Colonic mucosa (tissue), 4 donors: ENCODE measurements at places on chromosomes 7 and 10. TPM values are rescaled to one million over a fixed set of nuclear protein-coding genes. Genes with fewer than 3 reads are reported as not detected.

Gene ZNF804B
- not detected for total RNA-seq

Gene GPRIN2
- 34.4 TPM for total RNA-seq

Gene PALD1
- 1.3 TPM for total RNA-seq

Gene ABCC2
- 0.45 TPM for total RNA-seq

Gene FBXL13
- total RNA-seq: 0.64 TPM

Gene SCD
- total RNA-seq: 513 TPM

Gene ZNF248
- total RNA-seq: 8.2 TPM

Gene HOXA6
- 29.6 TPM for total RNA-seq

Gene KAZALD1
- total RNA-seq: 32.4 TPM

Gene MYL10
- total RNA-seq: not detected

Gene RELN
- total RNA-seq: 1.1 TPM

Gene PRR15
- total RNA-seq: 194 TPM

Gene PTPRN2
- total RNA-seq: 14.7 TPM

Gene LSM5
- total RNA-seq: 64.3 TPM

Gene VPS26A
- 62.7 TPM for total RNA-seq

Gene TMEM270
- not detected for total RNA-seq

Gene HGF
- 4.5 TPM for total RNA-seq

Gene NACAD
- total RNA-seq: 3.3 TPM

Gene SPDYE2
- not detected for total RNA-seq

Gene ATP6V1F
- total RNA-seq: 94.4 TPM

Gene PLEKHS1
- total RNA-seq: 13.3 TPM

Gene DLG5
- 47.5 TPM for total RNA-seq

Gene SLC18A2
- total RNA-seq: 1.2 TPM

Gene LRMDA
- 5.2 TPM for total RNA-seq

Gene RBAK
- 8.0 TPM for total RNA-seq

Gene ATG9B
- 0.66 TPM for total RNA-seq

Gene TYW1B
- total RNA-seq: 1.9 TPM

Gene IFIT2
- total RNA-seq: 7.5 TPM
